ENCODE measurements at places on chromosomes 1 and 21.
A peak's percentile ranks its signal among the peaks of the same experiment; 100 is the strongest.

GRCh38 chr1:61190153-61190552 lies 107.8 kb downstream of the NFIA start:
- no peak for DNase-seq

DNA sequence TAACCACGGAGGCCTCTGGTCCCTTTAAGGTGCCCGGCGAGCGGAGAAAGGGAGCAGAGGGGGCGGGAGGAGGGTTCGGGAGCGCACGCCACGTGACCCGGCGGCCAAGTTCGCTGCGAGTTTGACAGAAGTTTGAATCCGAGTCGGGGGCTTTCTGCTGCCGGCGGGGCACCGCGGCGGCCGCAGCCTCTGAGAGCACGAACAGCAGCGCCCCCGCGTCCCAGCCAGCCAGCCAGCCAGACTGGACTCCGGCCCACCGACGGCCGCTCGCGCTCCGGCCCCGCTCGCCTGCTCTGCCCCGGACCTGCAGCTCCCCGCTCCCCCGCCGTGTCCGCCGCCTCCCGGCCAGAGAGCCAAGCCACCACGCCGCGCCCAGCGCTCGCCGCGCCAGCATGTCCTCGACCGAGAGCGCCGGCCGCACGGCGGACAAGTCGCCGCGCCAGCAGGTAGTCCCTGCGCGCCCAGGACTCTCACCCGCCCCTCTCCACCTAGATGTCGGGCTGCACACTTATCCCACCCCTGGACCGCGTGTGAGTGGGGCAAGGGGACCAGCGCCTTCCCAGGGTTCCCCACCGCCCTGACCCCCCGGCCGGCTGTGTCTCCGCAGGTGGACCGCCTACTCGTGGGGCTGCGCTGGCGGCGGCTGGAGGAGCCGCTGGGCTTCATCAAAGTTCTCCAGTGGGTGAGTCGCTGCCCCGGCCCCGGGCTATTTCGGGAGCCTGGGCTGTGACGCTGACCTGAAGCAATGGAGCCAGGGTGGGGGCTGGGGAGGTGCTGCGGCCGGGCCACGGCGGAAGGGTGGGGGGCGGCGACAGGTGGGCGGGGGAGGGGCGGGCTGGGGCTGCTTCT lies at the start of gene SYPL2:
Gene SYPL2 (plus strand): TSS at position 95 of the 849 bp plus-strand sequence. CDS start 298 bp downstream, at position 393.
- no peak for DNase-seq

- DNase-seq, result no peak
These were observed 411.9 kb downstream of the ZP4 start for GRCh38 chr1:237478842-237479241.

DNA sequence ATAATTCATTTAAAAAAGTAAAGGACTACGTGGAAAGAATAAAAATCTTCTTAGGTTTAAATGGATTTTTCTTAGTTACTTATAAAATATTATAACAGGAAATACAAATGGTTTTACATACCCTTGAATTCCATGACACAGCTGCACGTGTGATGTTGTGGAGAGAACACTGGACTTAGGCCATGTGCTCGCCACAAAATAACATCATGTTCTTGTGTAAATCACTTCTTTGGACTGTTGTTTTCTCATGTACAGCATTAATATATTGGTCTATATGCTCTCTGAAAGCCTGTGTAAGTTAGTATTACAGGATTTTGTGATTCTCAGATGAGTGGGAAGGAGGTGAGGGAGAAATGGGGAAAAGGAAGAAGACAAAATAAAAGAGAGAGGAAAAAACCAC lies 228.2 kb downstream of the DNM3 start:
- no peak for DNase-seq

DNA sequence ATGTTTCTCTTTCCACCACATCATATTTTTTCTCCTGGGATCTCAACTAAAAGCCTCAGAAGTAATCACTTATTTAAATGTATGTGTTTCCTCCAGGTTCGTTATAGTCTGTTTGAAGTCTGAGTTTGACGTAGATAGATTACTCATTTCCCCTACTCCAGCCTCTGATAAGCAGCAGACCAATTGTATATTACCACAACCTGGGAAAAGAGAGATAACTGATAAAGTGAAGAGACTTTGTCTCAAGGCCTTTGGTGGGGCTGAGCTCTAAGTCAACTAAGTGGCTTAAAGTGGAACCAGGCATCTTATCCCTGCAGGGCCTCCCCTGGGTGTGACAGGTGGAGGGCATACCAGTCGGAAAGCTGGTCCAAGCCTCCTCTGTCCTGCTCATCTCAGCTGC lies 34.9 kb upstream of the CACNA1E start:
- no peak for DNase-seq

GRCh38 chr1:85328713-85329397 lies 52.4 kb upstream of the BCL10 start:
- no peak for DNase-seq

GRCh38 chr1:1758692-1759455 lies 19.4 kb downstream of the NADK start:
- no peak for DNase-seq

DNA sequence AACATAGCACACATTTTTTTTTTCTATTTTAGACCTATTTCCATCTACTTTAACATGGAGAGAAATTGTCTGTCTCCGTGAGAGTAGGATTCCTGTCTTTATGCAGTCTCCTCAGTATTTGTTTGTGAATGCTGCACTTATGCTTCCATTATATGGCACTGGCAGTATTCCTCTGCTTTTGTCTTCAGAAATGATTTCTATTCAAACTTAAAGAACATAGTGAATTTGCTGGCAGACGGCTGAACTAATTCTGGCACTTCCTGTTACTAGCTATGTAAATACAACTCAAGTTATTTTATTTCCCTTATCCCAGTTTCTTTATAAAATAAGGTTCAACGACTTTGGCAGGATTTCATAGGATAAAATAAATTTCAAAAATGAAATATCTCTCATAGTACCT lies 45.3 kb downstream of the KCTD3 start:
- DNase-seq, result no peak

DNA sequence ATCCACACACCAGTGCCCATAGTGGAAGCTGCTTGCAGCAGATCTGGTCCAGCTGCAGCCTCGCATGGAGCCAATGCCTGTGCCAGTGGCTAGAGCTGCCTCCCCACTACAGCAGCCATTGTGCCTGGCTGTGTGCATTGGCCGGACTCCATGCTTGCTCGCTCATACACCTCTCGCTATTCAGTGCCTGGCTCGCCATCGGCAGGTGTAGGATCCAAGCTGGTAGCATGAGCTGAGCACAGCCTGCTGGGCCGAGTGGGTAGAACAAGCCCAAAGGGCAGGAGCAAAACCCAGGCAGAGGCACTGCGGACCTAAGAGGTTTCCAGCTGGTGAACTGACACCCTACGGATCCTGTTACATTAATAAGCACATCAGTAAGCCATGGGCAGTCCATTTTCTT lies 1184.1 kb downstream of the AMY1C start:
- no peak for DNase-seq

DNA sequence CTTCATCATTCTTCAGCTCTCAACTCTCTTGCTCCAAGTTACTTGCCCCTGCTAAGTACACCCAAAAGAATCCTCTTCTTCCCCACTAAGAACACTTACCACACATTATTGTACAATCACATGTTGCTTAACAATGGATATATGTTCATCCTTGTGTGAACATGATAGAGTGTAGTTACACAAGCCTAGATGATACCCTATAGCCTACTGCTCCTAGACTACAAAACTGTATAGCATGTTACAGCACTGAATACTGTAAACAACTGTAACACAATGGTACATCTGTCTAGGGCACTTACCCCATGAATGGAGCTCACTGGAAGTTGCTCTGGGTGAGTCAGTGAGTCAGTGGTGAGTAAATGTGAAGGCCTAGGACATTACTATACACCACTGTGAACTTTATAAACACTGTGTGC lies 77.4 kb downstream of the RERE start:
- DNase-seq, result no peak

GRCh38 chr1:54190526-54190925 lies 9.3 kb downstream of the CYB5RL start:
- no peak for DNase-seq

DNA sequence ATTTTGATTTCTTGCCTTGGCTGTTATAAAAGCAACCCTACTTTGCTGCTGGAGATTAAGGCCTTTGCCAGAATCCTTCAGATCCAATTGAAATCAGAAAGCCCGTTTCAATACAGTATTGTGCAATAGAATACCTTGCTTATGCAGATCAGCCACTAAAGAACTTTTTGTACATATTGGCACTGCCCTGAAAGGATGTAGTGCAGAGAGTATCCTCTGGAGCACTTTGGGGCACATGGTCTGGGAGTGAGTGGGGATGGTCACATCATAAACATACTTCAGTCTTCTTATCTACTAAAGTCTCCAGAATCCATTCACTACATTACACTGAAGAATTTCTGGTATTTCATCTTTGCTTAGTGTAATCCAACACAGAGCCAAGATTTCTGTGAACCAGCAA lies 189.0 kb downstream of the CENPF start:
- DNase-seq, result no peak

GRCh38 chr1:206583707-206584648 lies 28.3 kb downstream of the EIF2D start:
- DNase-seq, result peak; percentile 77

GRCh38 chr1:185070051-185070450 lies 24.7 kb downstream of the RNF2 start:
- no peak for DNase-seq

DNA sequence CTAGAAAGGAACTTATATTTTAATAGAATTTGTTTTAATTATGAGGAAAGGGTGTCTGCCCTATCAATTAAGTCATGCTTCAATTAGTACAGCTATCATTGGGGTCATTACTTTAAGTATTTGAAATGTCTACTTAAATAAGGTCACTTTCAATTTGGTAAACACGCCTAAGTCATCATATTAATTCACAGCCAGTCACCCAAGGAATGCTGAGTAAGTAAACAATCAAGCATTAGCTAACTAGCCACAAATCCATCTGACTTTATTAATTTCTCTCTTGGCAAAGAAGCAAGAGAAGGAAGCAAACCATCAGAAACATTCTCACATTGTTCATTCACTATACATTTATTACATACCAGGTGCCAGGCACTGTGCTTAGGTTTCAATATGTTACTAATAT lies 1.2 kb upstream of the LRRC52 start:
- DNase-seq, result no peak

GRCh38 chr1:16164213-16165072 lies 8.6 kb upstream of the EPHA2 start:
- DNase-seq, result no peak

DNA sequence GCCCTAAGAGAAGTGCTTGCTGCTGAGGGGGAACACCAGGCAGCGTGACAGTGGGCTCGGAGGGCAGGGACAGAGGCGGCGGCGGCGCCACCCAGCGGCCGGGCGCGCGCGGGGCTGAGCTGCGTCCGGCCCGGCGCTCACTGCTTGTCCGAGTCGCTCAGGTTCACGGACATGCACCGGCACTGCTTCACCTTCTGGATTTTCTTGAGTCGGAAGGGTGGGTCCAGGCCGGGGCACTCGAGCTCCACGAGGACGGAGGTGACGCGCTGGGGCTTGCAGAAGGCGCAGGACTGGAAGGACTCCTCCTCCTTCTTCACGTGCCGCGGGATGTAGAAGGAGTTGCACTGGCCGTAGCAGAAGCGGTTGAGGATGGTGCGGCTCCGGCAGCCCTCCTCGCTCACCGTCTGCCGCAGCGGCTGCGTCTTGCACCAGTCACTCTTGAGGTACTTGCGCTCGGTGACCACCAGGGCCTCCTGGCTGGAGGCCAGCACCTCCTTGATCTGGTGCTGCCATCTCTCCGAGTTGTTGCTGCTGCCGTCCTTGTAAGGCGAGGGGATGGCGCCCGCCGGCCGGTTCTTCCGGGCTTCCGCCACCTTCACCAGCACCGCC lies 119.0 kb downstream of the GREM2 start:
- DNase-seq, result no peak

DNA sequence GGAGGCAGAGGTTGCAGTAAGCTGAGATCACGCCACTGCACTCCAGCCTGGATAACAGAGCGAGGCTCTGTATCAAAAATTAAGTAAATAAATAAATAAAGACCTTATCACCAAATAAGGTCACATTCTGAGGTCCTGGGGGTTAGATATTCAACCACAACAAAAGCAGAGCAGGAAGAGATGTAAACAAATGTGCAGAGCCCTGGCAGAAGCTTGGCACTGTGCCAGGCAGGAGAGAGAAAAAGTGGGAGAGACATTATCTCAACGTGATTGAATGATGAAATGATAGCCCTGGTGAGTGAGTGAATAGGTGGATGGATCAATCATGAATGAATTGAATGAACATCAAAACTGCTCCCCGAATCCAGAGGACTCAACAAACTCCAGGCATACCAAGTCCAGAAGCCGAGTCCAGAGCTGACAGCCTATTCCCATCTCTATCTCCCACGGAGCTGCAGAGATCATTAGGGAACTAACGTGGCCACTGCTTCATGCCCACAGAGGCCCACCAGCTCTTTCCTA lies 150.7 kb downstream of the TOMM20 start:
- DNase-seq, result no peak

DNA sequence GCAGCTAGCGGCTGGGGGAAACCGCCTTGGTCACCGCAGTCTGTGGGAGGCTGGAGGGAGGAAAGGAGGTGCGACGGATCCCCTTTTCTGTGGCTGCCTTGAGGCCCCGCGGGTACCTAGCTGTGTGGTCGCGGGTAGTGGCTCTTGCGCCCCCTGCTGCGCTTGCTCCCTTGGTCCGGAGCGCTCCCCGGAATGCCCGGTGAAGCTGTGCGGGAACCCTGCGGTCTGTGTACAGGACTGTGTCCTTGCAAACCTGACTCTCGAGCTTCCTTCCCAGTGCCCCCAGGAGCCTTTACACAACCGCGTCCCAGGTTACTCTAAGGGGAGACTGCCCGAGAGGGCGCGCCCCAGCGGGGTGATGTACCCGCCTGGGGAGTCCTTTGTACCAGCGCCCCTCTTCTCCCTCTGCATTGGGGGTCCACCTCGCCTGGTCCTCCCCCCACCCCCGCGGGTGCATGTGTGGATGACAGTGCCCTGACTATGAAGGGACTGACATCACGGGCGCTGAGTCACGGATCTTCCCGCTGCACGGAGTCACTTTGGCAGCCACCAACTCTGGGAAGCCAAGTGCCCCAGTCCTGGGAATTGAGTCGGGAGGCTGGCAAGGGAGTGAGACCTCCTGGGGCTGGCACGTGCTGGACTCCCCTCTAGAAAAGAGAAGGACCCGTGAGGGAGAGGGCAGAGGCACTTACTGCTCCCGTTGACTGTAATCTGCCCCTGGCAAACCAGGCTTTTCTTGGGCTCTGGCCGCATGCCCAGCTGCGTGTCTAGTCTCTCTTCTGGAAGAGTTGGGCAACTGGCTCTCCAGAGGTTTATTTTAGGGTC lies 816 bp downstream of the IL6R start:
- peak; percentile 57 for DNase-seq

GRCh38 chr1:28246427-28246832 lies 10.5 kb downstream of the ATP5IF1 start:
- no peak for DNase-seq

DNA sequence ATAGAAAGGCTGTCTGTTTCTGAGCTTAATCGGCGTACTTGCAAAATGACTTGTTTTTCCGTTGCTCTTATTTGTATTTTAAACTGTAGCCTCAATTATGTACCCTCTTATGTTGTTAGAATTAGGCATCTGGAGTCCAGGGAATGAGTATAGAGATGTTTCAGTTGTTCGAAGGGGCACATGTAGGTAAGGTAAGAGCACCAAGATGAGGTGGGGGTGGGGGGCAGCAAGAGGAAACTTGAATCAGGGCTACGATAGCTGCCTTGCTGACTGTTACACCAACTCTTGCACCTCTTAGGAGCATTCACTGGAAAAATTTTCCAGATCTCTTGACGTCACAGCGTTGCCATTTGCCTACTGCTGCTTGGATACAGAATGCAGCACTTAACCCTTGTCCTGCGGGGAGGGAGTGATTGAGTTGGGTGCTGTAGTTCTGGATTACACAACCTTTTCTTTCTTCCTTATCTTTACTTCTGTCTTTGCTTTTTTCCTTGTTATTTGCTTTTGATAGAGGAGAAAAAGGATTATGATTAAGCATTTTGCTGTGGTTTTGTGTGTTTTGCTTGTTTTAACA lies 3.2 kb downstream of the ATP1B1 start:
- DNase-seq, result no peak

GRCh38 chr1:162177126-162177525 lies 107.6 kb downstream of the NOS1AP start:
- no peak for DNase-seq

Measured in activated CD8-positive, alpha-beta memory T cell treated with anti-CD3 and anti-CD28 coated beads for 4 hours (primary cell).